ENCODE measurements at places on chromosomes 2 and 18.

DNA sequence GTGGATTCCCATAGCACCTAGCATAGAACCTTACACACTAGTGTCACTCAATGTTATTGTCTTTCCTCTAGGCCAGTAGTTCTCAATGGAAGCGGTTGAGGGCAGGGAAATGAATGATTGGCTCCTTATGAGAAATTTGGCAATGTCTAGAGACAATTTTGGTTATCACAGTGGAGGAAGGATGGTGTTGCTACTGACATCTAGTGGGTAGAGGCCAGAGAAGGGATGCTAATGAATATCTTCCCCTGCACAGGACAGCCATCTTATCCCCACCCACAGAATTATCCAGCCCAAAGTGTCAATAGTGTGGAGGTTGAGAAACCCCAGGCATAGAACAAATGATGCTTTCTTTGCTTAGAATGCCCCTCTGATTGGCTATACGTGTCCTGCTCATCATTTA is 15.8 kb downstream of the C18orf63 start:
- no peak for DNase-seq

GRCh38 chr2:149720615-149721014 is 133.0 kb upstream of the MMADHC start:
- DNase-seq: no peak

DNA sequence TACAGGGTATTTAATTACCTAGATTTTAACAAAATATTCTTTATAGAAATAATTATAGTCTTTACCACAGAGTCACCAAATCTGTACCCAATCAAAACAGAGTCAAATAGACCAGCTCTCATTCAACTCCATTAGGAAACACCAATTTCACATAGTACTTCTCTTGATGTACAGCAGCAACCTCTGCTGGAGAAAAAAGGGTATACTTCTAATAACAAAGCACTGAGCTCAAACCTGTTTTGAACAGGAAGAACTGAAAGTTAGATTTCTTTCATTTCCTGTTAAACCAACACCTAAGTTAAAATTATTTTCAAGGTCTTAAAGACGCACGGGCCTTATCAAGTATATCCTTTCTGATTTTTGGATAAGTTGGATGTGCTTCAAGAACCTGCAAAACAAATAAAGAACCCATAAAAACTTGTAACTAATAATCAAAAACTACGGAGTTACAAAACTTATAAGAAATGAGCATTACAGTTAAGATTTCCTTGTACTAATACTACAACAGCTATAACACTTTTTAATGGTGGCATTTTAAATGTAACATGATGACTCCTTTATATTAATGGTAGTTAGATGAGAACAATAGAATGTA is 79.0 kb downstream of the TTC21B start:
- DNase-seq: no peak

- no peak for DNase-seq
These were observed 207.9 kb upstream of the HDAC4 start for GRCh38 chr2:239608723-239609122.

- DNase-seq: no peak
These were observed 251.6 kb upstream of the APCDD1 start for GRCh38 chr18:10202845-10203321.

DNA sequence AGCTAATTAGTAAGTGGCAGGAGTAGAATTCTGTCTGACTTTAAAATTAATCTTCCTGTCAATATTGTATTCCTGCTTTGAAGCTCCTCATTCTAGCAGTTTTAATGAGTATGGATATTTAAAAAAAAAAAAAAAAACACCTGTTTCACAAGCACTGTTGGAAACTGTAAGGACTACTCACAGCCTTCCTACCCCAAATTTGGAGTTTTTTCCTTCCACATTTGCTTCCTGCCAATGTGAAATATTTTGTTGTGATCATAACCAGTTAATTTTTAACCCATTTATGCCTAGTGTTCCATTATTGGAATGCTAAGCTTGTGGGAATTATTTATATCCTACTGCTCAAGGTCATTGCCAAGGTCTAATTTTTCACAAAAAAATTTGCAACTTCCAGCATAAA is 36.1 kb upstream of the SCYGR2 start:
- DNase-seq: no peak

DNA sequence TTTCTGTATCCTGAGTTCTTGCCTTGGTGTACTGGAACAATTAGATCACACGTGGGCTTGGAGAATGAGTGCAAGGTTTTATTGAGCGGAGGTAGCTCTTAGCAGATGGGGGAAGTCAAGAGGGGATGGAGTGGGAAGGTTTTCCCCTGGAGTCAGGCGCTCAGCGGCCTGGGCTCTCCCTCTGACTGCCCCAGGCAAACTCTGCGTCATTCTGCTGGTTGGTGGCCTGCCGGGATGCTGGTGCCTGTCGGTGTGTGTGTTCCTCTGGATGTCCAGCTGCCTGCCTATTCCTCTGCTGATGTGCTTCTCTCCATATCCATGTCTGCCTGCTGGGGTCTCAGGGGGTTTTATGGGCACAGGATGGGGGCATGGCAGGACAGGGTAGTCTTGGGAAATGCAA is 111.0 kb downstream of the TRIB2 start:
- no peak for DNase-seq

DNA sequence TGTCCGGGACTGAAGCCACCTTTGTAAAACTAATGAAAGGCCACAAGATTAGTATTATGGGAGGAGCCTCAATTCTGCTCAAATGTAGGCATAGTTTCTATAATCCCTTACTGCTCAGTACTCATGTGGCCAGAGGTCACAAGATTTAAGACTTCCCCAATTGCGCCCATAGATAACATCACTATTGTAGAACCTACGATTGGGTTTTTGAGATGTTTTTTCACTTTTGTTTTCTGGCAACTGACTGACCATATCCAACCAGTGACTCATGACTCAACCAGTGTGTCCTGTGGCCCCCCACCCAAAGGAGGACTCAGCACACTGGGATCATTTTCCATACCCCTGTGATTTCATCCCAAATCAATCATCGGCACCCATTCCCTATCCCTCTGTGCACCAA is 15.2 kb upstream of the TSPYL6 start:
- no peak for DNase-seq

- DNase-seq: no peak
These were observed 15.0 kb downstream of the SNTG2 start for GRCh38 chr2:965640-966147.

DNA sequence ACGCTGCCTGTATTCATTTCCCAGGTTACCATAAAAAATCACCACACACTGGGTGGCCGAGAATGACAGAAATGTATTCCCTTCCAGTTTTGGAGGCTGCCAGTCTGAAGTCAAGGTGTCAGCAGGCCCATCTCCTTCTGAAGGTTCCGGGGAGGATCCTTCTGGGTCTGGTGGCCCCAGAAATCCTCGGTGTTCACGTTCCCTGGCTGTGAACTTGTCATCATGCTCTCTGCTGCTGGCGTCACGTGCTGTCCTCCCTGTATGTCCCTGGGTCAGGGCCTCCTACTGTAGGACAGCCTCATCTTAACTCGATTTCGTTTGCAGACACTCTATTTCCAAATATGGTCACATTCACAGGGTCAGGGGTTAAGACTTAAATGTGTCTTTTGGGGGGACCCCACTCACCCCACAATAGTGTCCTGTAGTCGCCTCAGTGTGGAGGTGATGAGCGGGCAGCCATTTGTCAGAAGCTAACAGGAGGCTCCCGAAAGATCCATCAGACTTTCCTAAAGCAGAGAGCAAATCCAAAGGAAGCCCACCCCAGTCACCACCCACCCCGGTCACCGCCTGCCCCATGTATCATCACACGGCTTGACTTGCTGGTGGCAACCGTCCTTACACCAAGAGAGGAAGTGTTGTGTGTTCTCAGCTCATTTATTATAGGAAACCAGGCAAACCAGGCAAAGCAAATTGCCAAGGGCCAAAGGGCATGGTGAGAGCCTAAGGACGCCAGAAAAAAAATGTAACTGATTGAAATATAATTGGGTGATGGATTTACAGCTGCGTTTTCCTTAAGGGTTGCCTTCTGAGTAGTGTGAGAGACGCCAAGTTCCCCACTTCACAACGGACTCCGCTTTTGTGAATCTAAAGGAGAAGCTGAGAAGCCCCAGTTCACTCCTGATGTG is 148.8 kb upstream of the ZNF236 start:
- no peak for DNase-seq

- no peak for DNase-seq
These were observed 1.5 kb upstream of the SLC35G4 start for GRCh38 chr18:11607906-11608305.

GRCh38 chr2:38748943-38749804 is 2.0 kb downstream of the SRSF7 start:
- no peak for DNase-seq

GRCh38 chr2:156331572-156332283 is 793 bp downstream of the NR4A2 start:
- no peak for DNase-seq

GRCh38 chr18:24475926-24476589 is 15.6 kb downstream of the HRH4 start:
- no peak for DNase-seq

- DNase-seq: no peak
These were observed 96.2 kb downstream of the RAD51AP2 start for GRCh38 chr2:17422061-17422460.

DNA sequence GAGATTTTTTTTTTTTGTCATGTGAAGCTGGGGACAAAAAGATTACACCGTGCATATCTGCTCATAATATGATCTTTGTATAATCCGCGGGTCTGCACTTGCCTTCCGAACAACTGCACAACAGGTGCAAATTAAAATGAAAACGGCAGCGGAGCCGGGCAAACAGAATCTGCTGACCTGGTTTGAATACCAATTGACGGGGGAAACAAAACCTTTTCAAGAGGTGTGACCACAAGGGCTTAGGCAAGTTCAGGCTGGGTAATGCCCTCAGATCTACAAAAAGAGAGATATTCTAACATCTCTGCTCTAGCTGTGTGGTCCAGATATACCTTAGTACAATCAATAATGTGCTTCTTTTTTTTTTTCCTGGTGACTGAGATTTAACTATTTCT is 88.5 kb downstream of the ZEB2 start:
- no peak for DNase-seq

GRCh38 chr2:215698566-215698965 is 262.7 kb upstream of the FN1 start:
- DNase-seq: no peak

DNA sequence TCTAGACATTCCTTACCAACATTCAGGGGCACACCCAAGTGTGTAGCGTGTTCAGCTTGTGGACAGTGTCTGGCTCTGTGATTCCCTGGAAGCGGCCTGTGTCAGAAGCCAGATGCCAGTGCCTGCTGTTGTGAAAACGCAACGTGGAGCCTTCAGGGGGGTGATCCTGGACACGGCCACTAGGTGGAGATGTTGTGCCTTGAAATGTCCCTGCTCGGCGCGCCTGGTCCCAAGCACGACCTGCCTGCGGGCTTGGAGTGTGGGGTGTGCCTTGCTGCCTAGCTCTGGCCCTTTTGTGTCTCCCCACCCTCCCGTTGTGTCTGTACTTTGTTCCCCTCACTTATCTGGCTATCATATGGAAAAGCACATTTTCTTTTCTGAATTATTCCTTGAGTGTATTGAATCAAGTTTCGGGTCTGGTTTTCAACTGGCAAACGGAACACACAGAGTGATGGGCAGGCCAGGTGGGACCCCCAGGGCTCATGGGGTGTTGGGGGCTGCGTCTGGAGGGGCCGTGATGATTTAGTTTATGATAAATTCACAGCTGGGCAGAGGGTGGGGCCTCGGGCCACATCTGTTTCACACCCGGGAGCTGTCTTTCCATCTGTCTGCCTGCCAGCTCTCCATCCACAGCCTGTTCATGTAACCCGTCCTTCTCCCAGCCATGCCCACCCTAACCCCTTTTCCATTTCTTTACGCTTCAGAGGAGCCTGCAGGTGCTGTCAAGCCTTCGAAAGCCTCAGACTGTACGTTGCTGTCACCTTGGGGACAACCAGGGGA is 95.5 kb downstream of the DYSF start:
- DNase-seq: peak; percentile 78

GRCh38 chr18:50886929-50887328 is 8.0 kb downstream of the ME2 start:
- DNase-seq: no peak

GRCh38 chr2:179953359-179953758 is 53.7 kb downstream of the CWC22 start:
- no peak for DNase-seq

DNA sequence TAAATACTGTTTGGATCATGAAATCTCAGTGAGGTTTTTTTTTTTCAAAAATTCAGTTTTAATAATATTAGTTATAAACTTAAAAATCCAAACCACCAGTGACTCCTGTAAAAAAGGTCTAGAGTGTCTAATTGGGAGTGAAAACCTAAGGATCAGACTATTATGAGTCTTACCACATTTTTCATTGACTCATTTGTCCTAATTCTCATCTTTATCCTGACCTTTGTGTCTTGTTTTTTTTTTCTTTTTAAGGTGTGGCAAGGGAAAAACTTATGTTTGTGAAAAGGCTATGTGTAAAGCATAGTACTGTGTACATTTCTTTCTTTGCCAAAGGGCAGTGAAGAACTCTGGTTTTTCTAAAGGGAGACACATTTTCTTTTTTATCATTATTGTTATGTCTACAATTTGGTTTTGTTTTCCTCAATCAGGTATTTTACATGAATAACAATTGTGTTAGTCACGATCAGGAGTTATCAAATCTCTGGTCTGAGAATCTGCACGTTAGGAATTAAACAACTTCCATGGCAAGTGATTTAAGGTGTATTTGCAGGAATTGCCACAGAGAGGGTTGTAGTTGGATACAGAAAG is 52.6 kb downstream of the RHBDD1 start:
- DNase-seq: no peak

DNA sequence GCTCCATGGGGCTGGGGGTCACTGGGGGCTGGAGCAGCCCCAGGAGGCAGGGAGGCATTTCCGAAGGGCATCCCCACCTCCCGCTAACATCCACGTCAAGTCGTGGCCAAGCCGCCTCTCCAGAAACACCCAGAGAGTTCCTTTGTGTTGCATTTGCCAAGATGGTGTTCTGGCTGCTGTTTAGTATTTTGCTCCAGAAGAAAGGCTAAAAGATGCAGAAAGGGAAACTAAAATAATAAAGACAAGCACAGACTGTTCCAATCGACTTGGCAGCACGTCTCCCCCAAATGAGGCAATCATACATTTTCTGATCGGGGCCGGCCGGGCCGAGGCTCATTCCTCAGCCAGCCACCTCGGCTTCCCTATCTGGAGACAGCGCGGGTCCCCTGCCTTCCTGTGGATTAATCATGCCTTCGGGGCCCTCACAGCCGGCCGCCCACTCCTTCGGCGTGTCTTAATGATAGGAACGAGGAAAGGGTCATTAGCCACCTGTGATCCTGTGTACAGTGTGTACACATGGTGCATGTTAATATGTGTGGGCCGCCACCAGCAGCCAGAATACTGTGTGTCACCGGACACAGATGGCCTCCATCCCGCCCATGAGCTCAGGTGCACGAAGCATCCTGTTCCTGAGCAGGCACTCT is 169.2 kb downstream of the KLHL29 start:
- no peak for DNase-seq

GRCh38 chr2:31000970-31001369 is 137.3 kb downstream of the GALNT14 start:
- no peak for DNase-seq

GRCh38 chr18:32072321-32072720 is 19.4 kb upstream of the RNF138 start:
- no peak for DNase-seq

DNA sequence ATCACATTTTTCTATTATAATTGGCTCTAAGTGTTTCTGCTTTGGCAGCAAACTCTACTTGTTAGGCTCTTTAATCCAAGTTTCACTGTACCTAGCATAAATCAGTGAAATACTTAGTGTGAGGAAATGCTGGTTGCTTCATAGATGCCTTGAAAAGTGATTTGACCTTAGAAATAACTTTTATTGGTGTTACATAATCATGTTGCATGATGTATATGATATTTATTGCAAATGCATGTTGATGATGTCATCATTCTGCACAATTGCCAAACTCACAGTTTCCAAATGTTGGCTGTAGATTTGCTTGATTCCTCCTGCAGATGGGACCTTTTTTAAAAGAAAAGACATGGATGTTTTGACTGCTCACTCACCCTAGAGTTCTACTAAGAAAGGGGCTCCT is 137.6 kb upstream of the BCL2L11 start:
- no peak for DNase-seq

Data from substantia nigra (tissue), 51 donors.